Adrenal gland (tissue), 19 donors: ENCODE measurements at places on chromosomes 12 and 14. TPM values are rescaled to one million over a fixed set of nuclear protein-coding genes. Genes with fewer than 3 reads are reported as not detected.

The SLC38A1 gene
- total RNA-seq = 6.3 TPM

The LIN7A gene
- 0.35 TPM for total RNA-seq

The PRKCH gene
- 20.9 TPM for total RNA-seq

The SSPN gene
- total RNA-seq = 38.4 TPM

The ZDHHC22 gene
- 1.2 TPM for total RNA-seq

The STAB2 gene
- total RNA-seq = 0.17 TPM

The CABP1 gene
- total RNA-seq = 1.8 TPM

GRCh38 chr12:33581613-33582122, 142.0 kb upstream of the SYT10 start:
- no peaks in the 10 kb centered on the region for H3K36me3 ChIP-seq
- H3K4me3 ChIP-seq = no peak overlapping the region
- H3K27me3 ChIP-seq = no peaks in the 10 kb centered on the region
- no peaks in the 10 kb centered on the region for H3K4me1 ChIP-seq
- no peak overlapping the region for H3K27ac ChIP-seq

- peak; percentile 90 for DNase-seq
- peaks cover 18% of the 10 kb centered on the region for H3K4me1 ChIP-seq
- no peak overlapping the region for H3K27ac ChIP-seq
- H3K4me3 ChIP-seq = no peak overlapping the region
- H3K27me3 ChIP-seq = no peaks in the 10 kb centered on the region
- H3K36me3 ChIP-seq = no peaks in the 10 kb centered on the region
These were observed 4.3 kb upstream of the CD9 start for GRCh38 chr12:6195665-6196535.

DNA sequence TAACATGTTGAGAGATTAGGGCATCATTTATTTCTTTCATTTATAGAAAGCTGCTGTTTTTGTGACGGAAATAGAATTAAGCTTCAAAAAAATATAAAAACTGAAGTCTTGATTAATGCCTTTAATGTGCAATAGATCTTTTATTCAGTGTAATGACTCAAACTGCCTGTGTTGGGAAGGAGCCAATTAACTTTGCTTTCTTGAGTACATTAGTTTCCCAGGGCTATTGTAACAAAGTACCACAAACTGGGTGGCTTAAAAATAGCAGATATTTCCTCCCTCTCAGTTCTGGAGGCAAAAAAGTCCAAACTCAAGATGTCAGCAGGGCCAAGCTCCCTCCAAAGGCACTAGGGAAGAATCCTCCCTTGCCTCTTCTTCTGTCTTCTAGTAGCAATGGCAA, 36.6 kb downstream of the EID3 start:
- no peak overlapping the region for H3K27ac ChIP-seq
- peaks cover 82% of the 10 kb centered on the region for H3K36me3 ChIP-seq
- peaks cover 61% of the 10 kb centered on the region for H3K4me1 ChIP-seq
- no peak overlapping the region for H3K4me3 ChIP-seq
- DNase-seq = peak; percentile 42

- H3K4me3 ChIP-seq = no peak overlapping the region
- no peaks in the 10 kb centered on the region for H3K36me3 ChIP-seq
- no peaks in the 10 kb centered on the region for H3K27me3 ChIP-seq
- H3K4me1 ChIP-seq = no peaks in the 10 kb centered on the region
These were observed 114.4 kb downstream of the SCN8A start for GRCh38 chr12:51705450-51705849.

GRCh38 chr14:96756745-96757144, 40.4 kb upstream of the VRK1 start:
- no peaks in the 10 kb centered on the region for H3K4me1 ChIP-seq
- no peak overlapping the region for H3K27ac ChIP-seq
- no peaks in the 10 kb centered on the region for H3K27me3 ChIP-seq
- no peak for DNase-seq
- H3K4me3 ChIP-seq = no peak overlapping the region
- no peaks in the 10 kb centered on the region for H3K36me3 ChIP-seq

- peak overlapping the region; percentile 90 for H3K27ac ChIP-seq
- peak overlapping the region; percentile 39 for H3K4me3 ChIP-seq
- no peaks in the 10 kb centered on the region for H3K4me1 ChIP-seq
- no peaks in the 10 kb centered on the region for H3K27me3 ChIP-seq
- peak; percentile 79 for DNase-seq
- peaks cover 36% of the 10 kb centered on the region for H3K36me3 ChIP-seq
These were observed 2.3 kb downstream of the MEG3 start for GRCh38 chr14:100828031-100828769.

DNA sequence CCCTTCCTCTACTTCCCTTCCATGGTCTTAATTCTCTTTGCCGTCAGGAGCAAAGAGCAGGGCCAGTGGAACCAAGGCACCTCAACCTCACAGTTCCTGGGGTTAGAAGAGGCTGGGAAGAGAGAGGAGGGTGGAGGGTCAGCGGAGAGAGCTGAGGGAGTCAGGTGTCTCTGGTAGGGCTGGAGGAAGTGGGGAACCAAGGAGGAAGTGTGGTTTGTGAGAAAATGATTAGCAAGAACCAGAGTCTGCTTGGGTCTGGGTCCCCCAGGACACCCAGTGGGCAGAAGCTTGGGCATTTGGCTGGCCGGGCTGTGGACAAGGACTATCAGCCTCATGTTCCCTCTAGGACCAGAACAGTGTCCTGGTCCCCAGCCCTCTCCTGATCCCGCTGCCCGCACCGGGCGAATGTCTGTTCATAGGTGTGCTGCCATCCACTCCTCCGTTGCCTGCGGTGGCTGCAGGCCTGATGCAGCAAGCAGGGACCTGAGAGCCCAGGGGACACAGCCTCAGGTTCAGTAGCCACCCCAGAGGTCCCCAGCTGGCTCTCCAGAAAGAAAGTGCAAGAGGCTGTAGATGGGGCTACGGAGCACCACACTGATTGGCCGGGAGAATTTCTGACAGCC, 2.3 kb downstream of the HOXC12 start:
- DNase-seq = no peak
- H3K4me3 ChIP-seq = no peak overlapping the region
- no peaks in the 10 kb centered on the region for H3K36me3 ChIP-seq
- H3K27ac ChIP-seq = no peak overlapping the region
- no peaks in the 10 kb centered on the region for H3K4me1 ChIP-seq
- H3K27me3 ChIP-seq = peaks cover 100% of the 10 kb centered on the region
